Activated T-cell treated with anti-CD3 and anti-CD28 coated beads, Interleukin-2, amount 50 U/mL, for 72 hours (primary cell): ENCODE measurements at places on chromosomes 12 and 14. TPM values are rescaled to one million over a fixed set of nuclear protein-coding genes. Genes with fewer than 3 reads are reported as not detected.

Gene EVL
- total RNA-seq = 343 TPM

Gene KCNC2
- total RNA-seq = not detected

Gene ETNK1
- 84.0 TPM for total RNA-seq

Gene PPFIA2
- not detected for total RNA-seq

Gene B3GNT4
- 1.1 TPM for total RNA-seq

Gene MOAP1
- total RNA-seq = 21.1 TPM
